ENCODE measurements at places on chromosomes 3 and 15.
A peak's percentile ranks its signal among the peaks of the same experiment; 100 is the strongest.

DNA sequence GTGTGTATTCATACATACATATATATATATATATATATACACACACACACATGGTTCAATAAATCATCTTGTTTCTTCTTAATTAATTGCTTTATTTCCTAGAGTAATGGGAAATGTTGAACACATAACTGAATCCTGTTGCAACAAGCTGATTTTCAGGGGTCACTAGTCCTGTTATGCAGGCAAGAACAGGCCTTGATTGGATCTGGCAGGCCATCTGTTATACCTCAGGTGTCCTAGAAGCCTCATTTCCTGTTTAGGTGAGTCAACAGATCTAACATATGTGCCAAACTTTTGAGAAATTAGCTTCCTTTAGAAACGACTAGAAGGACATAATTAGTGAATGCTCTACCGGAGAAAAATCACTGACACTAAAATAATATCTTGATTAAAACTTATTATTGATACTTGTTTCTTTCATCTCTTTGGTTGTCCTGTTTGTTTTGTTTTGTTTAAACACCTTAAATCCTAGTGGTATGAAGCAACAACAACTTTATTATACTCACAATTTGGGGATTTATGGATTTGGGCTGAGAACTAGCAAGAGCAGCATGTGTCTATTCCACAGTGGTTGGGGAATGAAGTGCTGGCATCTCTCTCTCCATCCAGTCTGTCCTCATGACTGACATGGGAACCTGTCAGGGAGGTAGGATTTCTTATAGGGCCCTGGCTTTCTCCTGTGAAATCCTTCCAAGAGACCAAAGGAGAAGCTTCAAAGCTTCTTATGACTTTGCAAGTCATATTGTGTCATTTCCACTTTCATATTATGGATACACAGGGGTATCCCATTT is 552.6 kb downstream of the NSUN3 start:
- H3K27me3 ChIP-seq: no peaks in the 10 kb centered on the region
- H3K4me1 ChIP-seq: no peaks in the 10 kb centered on the region
- no peaks in the 10 kb centered on the region for H3K36me3 ChIP-seq
- no peak overlapping the region for H3K4me3 ChIP-seq
- H3K27ac ChIP-seq: no peak overlapping the region

DNA sequence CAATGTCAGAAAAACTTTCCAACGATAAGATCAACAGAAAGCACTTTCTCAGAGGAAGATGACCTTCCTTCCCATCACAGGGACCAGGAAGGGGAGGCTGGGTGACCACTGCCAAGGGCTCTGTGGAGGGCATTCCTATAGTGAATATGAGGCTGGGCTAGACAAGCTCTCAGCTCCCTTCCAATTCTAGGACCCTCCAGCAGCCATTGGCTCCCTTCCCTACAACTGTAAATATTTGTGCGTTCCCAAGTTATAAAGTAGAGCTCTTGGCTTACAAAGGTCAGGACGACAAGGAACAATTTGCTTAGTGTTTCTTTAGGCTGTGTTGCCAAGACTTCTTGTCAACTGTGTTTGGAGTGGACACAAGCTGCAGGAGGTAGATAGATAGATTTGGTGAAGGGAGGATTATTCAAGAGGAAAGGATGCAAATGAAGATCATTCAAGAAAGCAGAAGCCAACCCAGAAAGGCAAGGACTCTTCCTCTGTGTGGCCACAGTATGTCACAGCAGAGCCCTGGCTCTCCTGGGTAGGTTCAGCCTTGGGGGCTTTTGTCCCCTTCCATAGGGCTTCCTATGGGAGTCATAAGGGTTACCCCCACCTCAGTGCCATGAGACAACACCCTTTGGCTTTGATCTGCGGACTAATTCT is 223.6 kb upstream of the TLE3 start:
- no peak overlapping the region for H3K4me3 ChIP-seq
- no peaks in the 10 kb centered on the region for H3K4me1 ChIP-seq
- DNase-seq: no peak

DNA sequence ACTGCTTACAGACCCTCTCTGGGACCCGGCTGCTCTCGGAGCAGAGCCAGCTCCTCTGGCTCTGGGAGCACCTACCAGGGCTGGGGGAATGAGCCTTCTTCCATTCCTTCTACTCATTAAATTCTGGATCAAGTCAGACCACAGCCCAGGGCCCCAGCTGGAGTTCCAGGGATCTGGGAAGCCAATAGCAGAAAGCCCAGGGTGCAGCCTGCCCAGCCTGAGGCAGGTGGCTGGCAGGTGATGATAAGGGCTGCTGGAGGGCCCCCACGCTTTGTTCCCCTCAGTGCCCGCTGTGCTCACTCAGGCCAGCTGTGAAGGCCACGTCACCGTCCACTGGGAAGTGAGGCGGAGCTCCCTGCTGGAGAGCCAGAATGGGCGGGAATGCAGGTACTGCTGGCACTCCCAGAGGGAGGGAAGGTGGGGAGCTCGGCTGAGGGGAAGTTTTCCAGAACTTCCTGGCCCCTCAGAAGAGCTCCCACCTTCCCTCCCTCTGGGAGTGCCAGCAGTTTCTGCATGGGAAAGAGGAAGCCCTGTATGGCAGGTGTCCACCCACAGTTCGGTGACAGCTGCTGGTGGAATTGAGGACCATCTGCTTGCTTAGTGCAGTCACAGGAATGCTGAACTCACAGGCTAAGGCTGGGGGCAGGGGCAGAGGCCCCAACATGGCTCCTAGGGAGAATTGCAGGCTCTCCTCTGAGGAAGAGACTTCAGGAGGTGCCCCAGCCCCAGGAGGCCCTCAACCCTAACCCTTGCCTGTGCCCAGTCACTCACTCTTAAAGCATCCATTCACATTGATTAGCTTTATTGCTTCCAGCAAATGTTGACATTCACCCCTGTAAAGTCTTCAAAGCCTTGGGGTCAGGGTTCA is 12.6 kb upstream of the RTP3 start:
- no peak overlapping the region for H3K4me3 ChIP-seq
- H3K36me3 ChIP-seq: no peaks in the 10 kb centered on the region
- H3K4me1 ChIP-seq: no peaks in the 10 kb centered on the region
- no peak for DNase-seq
- no peak overlapping the region for H3K27ac ChIP-seq

- DNase-seq: no peak
- peaks cover 19% of the 10 kb centered on the region for H3K4me1 ChIP-seq
- no peaks in the 10 kb centered on the region for H3K36me3 ChIP-seq
- H3K4me3 ChIP-seq: no peak overlapping the region
- H3K27ac ChIP-seq: no peak overlapping the region
- peaks cover 27% of the 10 kb centered on the region for H3K27me3 ChIP-seq
Measured at GRCh38 chr3:4495294-4496086, 2.3 kb downstream of the ITPR1 start.

DNA sequence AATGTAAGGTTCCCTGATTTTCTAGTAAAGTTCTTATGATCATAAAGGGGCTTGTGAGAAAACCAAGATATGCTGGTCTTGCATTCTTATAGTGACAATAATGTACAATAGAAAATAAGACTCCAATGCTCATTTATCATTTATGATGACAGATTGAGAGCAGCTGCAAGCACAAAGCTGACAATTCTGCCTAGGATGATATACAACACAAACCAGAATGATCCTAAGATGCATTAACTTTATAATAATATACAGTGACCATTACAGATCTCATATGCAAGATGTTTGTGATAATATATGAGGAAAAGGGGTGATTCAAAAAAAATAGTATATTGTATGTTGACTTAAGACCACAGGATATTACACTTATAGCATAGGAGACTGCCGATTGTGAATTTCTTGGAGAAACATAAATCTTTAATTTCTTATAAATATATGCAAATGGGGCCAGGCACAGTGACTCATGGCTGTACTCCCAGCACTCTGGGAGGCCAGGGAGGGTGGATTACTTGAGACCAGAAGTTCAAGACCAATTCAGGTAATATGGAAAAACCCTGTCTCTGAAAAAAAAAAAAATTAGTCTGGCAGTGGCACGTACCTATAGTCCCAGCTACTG is 387.0 kb downstream of the ZBBX start:
- H3K27ac ChIP-seq: no peak overlapping the region
- no peak overlapping the region for H3K4me3 ChIP-seq
- no peaks in the 10 kb centered on the region for H3K36me3 ChIP-seq
- DNase-seq: no peak

DNA sequence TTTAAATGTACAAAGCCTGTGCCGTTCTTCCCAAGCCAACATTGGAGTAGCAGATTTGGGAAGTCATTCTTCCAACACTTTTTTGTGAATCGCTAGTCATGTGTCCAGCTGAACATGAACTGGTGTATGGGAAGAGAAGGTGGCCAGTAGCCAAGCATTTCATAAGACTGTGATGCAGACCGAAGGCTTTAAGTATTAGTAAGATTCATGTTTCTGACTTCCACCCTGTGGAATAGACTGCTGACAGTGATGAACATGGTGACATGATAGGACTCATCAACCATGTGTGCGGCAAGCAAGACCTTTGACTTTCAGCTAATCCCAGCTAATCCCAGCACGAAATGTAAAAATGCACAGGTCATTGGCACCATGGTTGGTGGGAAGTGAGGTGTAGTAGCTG is 48.3 kb upstream of the THSD4 start:
- no peak for DNase-seq
- H3K27me3 ChIP-seq: no peaks in the 10 kb centered on the region
- H3K36me3 ChIP-seq: no peaks in the 10 kb centered on the region
- H3K4me1 ChIP-seq: no peaks in the 10 kb centered on the region

- peaks cover 18% of the 10 kb centered on the region for H3K36me3 ChIP-seq
- no peak for DNase-seq
- peak overlapping the region; percentile 99 for H3K4me3 ChIP-seq
- peak overlapping the region; percentile 93 for H3K27ac ChIP-seq
Measured at GRCh38 chr3:52277071-52277964, 1.1 kb downstream of the WDR82 start.

DNA sequence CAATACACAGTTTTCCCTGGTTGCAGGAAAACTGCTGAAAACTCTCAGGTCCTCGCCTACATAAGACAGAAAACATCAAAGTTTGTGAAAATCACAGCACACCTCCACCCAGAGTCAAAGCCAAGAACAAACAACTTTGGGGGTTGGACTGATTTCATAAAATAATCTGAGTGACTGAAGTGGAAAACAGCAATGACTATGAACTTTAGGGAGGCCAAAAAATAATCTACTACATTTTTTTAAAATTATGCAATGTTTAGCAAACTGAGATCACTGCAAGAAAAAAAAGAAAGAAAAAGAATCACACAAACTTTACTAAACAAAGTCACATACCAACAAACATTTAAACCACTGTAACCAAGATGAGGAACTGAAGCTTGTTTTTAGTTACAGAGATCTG is 15.9 kb upstream of the FOXP1 start:
- H3K36me3 ChIP-seq: no peaks in the 10 kb centered on the region
- 0 out of 2 replicates have a peak, but pooled peaks cover 6% of the 10 kb centered on the region for H3K27me3 ChIP-seq
- DNase-seq: no peak

DNA sequence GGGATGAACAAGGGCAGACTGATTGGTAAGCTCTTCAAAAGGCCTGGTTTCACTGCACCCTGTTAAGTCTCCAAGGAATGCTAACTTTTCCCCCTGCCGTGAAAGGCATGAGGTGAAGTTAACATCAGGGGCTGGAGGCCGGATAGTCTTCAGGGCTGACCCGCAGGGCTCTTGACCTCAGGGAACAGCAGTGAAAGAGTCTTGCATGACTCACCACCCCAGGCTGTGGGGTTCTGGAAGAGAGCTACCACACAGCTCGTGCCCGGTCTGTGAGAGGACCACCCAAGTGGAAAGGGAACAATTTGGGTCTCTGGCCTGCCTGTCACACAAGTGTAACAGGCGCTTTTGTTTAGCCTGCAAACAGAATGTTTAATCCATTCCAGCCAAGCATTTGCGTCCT is 504.9 kb downstream of the EDEM1 start:
- no peaks in the 10 kb centered on the region for H3K27me3 ChIP-seq
- no peaks in the 10 kb centered on the region for H3K4me1 ChIP-seq
- H3K36me3 ChIP-seq: peaks cover 65% of the 10 kb centered on the region

DNA sequence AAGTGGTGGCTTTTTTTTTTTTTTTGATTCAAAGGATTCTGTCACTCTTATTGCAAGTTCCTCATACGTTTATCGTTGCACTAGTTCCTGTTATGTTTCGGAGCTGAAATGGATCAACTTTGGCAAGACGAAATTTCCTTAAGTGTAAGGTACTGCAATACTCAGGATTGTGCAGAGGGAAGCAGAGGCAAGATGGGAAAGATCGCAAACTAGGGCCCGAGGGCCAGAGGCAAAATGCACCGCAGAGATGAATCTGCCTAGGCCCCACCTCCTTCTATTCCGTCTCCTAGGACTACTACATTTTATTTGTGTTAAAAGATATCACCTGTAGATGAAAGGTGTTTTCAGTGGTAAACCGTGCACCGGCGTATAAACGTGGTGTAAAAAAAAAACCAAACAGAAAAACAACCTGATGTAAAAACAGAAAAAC is 331 bp downstream of the RNU6-1 start:
- H3K27ac ChIP-seq: peak overlapping the region; percentile 25
- peaks cover 5% of the 10 kb centered on the region for H3K4me1 ChIP-seq
- H3K4me3 ChIP-seq: peak overlapping the region; percentile 29
- no peaks in the 10 kb centered on the region for H3K36me3 ChIP-seq

DNA sequence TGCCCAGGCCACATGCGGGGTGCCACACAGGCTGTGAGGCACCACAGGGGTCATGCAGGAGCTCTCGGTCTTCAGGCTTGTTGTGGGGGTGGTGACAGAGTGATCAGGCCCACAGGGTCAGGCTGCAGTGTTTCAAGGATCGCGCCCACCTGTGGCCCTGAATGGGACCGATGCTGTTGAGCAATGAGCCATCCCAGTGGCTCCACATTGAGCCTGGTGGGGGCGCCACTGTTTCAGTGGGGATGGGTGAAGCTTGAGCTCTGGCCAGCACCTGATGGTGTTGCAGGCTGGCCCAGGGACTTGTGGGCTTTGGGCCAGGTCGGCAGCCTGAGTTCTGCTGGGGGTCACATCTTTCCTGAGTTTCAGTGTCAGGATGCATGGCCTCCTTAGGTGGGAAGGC is 230.1 kb downstream of the UBE3A start:
- no peaks in the 10 kb centered on the region for H3K36me3 ChIP-seq
- no peak for DNase-seq
- H3K27me3 ChIP-seq: no peaks in the 10 kb centered on the region
- H3K27ac ChIP-seq: no peak overlapping the region
- no peak overlapping the region for H3K4me3 ChIP-seq
- no peaks in the 10 kb centered on the region for H3K4me1 ChIP-seq

- no peak overlapping the region for H3K4me3 ChIP-seq
- no peak overlapping the region for H3K27ac ChIP-seq
- no peak for DNase-seq
- H3K27me3 ChIP-seq: no peaks in the 10 kb centered on the region
Measured at GRCh38 chr3:176780766-176781165, 416.5 kb downstream of the TBL1XR1 start.

GRCh38 chr15:55694652-55695150 is 48.3 kb downstream of the PRTG start:
- no peaks in the 10 kb centered on the region for H3K4me1 ChIP-seq
- no peak for DNase-seq
- H3K27ac ChIP-seq: no peak overlapping the region

Data from HCT116 (cell line).